Stimulated activated CD4-positive, alpha-beta T cell treated with anti-CD3 and anti-CD28 coated beads, Interleukin-2, amount 100 ng/mL, for 48 hours (primary cell): ENCODE measurements at places on chromosomes 4 and X.

GRCh38 chr4:26287756-26288155 is 33.1 kb upstream of the RBPJ start:
- DNase-seq: no peak

DNA sequence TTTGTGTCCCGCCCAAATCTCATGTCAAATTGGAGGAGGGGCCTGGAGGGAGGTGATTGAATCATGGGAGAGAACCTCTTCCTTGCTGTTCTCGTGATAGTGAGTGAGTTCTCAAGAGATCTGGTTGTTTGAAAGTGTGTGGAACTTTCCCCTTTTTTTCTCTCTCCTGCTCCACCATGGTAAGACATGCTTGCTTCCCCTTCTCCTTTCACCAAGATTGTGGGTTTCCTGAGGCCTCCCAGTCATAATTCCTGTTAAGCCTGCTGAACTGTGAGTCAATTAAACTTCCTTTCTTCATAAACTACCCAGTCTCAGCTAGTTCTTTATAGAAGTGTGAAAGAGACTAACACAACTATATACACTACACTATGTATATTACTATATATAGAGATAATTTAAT is 697.8 kb upstream of the HS3ST1 start:
- no peak for DNase-seq

GRCh38 chr4:2280531-2281300 is 18.8 kb upstream of the MXD4 start:
- no peak for DNase-seq

DNA sequence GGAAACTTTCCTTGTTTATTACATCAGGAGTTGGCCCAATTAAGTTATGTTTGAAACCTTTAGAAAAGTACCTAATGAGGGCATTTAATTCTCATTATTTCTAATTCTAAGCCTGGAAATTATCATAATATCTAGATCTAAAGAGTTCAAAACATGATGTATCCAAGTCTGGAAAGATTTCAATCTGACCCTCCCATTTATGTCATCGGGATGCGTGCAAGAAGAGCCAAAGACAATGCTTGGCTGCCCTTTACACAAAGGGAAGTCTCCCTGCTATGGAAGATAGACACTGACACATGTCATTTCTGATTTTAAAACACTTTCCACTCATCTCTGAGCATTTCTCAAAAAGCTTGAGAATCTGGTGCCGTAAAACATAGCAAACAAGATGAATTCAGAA is 222.4 kb downstream of the ANTXR2 start:
- no peak for DNase-seq

DNA sequence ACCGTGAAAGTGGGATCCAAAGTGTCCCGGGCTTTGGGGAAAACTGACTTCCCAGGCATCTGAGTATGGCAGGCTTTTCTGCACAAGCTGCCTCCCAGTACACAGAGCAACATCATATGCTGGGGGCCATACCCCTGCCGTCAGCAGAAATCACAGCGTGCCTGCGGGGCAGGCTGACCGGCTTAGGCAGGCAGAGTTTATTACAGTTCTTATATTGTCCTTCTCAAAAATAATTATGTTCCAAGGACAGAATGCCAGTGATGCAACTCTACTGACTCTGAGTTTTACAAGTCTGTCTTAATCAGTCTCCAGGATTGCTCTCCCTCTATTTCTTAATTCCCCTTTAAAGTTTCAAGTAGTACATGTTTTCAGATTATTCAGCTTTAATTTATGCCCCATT is 37.0 kb downstream of the IL21 start:
- no peak for DNase-seq

GRCh38 chr4:87419578-87420249 is 2.7 kb upstream of the NUDT9 start:
- no peak for DNase-seq
